ENCODE measurements at places on chromosomes 5 and 9.

DNA sequence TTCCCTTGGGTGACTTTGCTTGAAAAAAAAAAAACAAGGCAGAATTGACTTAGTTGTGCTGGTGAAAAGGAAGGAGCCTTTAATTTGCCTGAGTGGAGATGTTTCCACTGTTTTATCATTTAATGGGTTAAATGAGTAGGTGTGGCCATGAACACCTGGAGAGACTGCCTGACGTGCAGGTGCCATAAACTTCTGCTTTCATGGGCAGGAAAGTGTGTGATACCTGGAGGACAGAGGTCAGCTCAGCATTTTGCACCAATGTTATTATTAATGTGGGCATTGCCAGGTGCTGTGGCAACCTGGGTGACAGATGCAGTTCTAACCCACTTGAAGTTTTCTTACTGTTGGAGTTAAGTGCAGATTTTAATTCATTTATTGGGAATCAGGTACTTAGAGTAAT is 145.4 kb downstream of the CD180 start:
- DNase-seq, result no peak

- DNase-seq, result no peak
Observed at GRCh38 chr5:2466966-2467365, 284.5 kb downstream of the IRX2 start.

- no peak for DNase-seq
Observed at GRCh38 chr5:44388321-44389089, 715 bp downstream of the FGF10 start.

DNA sequence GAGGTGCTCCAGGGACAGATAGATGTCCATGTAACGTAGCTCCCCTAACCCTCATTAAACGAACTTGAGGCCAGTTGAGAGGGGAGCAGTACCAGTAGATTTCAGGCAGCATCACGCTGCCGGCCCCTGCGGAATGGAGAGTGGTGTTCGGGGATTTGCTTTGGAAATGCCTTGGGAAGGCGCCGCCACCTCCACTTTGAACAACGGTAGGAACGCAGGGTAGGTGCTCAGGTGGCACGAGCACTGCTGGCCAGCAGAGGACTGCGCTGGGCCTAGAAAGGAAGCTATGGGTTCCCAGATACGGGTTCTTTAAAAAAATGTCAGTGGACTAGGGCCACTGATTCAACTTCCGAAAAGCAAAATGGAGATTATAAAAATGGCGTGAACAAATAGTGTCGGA is 271.8 kb downstream of the FANCC start:
- no peak for DNase-seq

DNA sequence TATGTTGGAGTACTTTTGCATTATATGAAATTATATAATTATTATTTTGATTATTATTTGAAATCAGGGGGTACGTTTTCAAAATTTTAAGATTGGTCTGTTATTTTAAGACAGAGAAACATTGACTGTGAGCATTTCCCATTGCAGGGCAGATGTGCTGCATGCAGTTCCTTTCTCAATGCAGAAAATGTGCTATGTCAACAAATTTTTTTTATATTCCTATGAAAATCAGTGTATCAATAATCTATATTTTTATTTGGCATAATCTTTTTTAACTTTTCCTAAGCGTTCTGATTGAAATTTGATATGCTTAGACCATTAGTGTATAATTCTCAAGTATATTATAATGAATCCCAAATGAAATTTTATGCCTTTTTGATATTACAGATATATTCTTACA is 41.8 kb upstream of the LRRC70 start:
- DNase-seq, result no peak
